Activated naive CD4-positive, alpha-beta T cell (primary cell): ENCODE measurements at places on chromosomes 2 and 18.

- DNase-seq, result no peak
Observed at GRCh38 chr18:27750014-27750413, 426.9 kb downstream of the CDH2 start.

DNA sequence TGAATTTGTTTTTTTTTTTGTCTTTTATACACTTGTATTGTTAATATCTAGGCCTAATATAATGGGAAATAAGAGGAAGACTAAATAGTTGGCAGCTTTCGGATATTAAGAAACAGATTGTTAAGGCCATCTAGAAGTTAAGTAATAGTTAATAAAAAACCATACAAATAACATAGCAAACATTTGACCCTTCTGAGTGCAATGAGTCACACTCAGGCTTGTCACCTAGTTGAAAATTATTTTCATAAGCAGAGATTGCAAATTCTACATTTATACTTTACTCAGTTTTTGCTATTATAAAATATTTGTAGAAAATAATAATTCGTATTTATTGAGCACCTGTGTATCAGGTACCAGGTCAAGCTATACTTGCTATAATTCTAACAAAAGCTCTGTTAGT is 2.4 kb downstream of the NUP35 start:
- no peak for DNase-seq

DNA sequence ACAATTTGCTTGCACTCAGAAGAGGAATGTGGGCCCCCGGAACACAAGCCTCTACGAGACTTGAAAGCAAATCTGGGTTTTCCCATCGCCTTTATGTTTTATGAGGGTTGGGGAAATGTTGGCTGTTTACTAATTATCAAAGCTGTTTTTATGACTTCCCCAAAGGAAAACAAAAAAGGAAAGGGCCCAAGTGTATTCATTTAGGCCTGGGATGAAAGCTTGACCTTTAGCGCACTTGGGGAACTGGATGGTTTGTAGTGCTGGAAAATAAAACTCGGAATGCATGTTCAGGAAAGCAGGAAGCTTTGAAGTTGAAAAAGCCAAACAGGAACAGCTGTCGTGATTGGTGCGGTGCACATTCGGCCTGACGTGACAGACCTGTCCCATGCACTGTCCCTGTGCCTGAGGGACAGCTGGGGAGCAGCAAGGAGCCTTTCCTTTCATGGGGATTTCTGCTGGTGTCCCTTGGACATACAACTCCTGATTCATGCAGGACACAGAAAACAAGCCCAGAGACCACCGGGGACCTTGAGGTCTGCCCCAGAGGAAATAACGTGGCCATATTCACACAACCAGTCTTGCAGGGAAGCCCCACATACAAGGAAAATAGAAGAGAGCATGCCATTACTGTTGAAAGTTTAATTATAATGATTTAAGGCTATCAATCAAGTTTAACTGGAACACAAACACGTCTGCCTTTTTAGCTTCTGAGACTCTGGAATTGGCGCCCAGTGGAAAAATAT is 169.7 kb upstream of the APCDD1 start:
- no peak for DNase-seq

GRCh38 chr2:137975280-137976271 is 11.3 kb downstream of the HNMT start:
- DNase-seq, result no peak

DNA sequence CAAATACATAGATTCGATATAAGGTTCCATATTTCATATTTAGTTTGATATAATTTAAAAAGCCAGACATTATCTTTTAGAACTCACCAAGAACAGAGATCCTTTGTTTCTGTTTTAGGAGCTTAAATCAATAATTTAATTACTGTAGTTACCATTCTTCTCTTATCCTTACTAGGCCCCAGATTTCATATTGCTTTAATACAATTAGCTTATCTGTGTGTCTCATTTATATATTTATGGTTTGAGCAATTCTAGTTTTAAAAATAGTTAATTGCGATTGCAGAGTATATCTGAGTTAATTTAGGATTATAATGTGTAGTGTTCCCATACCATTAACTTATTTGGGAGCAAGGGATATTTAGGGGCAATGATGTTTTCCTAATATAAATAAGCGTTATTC is 558.8 kb upstream of the ZNF804A start:
- DNase-seq, result no peak

GRCh38 chr2:176565641-176566323 is 296.5 kb downstream of the MTX2 start:
- DNase-seq, result no peak

GRCh38 chr2:8549942-8550341 is 131.9 kb upstream of the ID2 start:
- DNase-seq, result no peak

DNA sequence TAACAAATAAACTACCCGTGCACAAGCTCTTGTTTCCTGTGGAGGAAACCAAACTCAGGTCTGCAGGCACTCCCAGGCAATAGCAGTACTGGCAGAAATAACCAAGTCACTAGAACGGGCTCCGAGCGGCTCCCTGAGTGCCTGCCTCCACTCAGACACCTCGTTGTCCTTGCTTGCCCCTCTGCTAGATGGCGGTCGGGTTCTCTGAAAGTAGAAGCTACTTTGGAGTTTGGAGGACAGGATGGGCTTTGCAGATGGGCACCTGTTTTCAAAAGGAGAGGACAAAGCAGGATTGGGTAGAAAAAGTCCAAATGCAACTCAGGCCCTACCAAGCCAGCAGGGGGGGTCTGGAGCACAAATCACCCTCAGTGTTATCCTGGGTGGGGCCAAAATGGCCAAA is 136.4 kb downstream of the LRRC30 start:
- DNase-seq, result no peak

DNA sequence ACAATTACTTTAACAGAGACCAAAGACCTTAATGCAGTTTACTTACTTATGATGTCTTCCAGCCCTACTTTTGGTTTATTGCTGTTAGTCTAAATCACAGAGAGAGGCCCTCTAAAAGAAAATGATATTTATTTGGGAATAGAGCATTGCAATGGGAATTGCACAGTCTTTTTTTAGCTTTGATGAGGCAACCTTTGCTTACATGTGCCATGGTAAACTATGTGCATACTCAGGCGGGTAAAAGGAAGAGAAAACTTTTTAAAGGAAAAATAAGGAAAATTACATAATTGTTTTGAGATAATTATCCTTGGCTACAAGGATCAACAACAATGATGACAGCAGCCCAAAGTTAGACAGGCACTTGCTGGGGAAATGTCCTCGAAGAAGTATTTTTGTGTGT is 78.6 kb downstream of the EFEMP1 start:
- no peak for DNase-seq

GRCh38 chr2:50347358-50348044 is 684.4 kb downstream of the NRXN1 start:
- DNase-seq, result no peak

DNA sequence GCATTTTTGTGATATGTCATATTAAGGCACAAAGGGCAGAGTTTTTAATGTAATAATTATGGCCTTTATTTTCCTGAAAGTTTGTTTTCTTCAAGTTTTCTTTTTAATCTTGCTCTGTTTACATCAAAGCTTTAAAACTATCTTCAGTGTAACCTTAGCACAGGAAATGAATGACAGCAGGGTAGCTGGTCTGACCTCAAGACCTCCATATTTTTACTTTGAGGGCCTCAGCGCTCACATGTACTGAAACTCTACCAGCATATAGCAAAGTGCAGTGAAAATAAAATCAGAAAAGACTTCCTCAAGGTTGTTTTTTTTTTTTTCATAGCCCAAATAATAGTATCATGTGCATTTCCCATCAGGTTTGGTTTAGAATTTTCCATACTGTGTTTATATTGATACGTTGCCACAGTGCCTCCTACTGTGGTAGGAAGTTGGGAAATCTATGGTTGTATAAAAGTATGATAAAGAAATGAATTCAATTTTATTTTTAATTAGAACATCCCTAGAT is 163.4 kb downstream of the UBE2E3 start:
- DNase-seq, result no peak

DNA sequence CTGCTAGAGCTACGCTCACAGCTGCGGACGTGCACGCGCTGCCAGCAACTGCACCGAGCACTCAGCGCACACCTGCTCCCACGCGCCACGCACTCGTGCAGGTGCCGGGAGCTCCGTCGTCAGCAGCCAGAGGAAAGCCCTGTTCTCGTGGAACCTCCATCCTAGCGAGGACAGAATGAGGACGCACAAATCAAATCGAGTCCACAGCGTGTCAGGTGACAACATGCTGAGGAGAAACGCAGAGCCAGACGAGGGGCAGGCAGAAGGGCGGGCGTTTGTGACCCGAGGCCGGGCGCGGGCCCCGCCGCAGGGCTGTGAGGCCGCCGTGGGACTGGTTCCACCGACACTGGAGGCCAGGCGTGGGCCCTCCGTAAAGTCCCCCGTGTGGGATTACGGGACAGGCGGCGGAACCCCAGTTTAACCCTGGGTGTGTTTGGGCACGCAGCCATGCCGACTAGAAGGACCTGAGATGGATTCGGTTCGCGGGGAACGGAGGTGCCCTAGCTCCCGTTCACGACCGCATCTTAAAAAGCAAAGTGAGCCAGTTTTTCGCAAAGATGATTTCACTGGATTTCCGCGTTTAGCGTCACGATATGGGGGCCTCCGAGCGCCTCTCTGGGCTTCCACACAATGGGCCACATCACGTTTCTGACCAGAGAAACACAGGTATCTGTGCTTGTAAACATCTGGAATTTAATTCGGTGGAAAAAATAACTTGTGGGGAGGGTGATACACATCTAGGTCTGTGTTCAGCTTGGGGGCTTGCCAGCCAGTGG is 26.9 kb upstream of the ALKAL2 start:
- no peak for DNase-seq

GRCh38 chr2:168254158-168254935 is 7.0 kb upstream of the STK39 start:
- no peak for DNase-seq

- no peak for DNase-seq
Observed at GRCh38 chr2:203195331-203196036, 43.3 kb upstream of the CYP20A1 start.

DNA sequence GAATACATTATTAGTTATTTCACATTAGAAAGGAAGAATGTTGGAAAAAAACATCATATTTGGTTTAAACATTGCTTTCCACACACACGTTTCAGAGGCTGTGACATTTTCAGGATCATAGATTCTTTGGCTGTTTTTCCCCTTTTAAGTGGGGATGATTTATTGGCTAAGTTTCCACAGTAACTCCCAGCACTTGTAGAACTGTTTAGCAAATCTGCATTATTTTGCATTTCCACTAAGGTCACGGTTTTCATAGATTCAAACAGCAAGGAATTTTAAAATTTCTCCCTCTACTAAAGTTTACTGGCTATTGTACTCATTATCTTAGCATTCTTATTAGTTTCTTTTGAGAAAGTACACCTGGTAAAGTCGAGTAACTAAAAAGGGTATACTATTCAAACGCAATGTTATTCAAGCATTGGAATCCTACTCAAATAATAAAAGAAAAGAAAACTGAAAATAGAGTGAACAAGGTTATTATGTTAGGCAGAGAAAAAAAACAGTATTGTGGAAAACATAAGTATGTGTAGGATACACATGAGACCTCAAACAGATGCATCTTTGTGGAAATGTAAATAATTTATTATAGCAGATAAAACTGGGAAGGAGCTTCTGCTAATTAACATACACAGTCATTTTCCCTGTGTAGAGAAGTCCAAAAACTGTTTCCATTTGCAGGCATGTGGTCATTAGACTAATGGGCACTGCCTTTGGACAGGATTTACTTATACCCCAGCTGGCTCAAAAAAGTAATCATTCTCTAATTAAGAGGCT is 633.8 kb downstream of the NRXN1 start:
- DNase-seq, result no peak

- no peak for DNase-seq
Observed at GRCh38 chr2:240387669-240388358, 47.6 kb upstream of the GPC1 start.

DNA sequence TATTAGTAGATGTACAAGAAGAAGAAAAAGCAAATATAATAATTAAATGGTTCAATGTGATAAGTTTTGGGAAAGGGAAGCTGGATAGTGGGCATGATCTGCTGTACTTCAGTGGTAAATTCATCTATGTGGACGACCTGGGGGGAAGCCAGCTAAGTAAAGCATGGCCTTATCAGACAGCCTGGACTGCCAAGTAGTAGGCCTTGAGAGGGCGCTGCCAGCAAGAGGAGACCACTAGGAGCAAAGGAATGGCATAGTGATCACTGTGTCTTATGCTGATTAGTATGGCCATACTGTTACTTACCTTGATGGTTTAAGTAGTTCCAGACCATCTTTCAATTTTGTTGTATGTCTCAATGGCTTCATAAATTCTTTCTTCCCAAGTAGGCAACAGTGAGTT is 287.6 kb downstream of the SETBP1 start:
- no peak for DNase-seq

DNA sequence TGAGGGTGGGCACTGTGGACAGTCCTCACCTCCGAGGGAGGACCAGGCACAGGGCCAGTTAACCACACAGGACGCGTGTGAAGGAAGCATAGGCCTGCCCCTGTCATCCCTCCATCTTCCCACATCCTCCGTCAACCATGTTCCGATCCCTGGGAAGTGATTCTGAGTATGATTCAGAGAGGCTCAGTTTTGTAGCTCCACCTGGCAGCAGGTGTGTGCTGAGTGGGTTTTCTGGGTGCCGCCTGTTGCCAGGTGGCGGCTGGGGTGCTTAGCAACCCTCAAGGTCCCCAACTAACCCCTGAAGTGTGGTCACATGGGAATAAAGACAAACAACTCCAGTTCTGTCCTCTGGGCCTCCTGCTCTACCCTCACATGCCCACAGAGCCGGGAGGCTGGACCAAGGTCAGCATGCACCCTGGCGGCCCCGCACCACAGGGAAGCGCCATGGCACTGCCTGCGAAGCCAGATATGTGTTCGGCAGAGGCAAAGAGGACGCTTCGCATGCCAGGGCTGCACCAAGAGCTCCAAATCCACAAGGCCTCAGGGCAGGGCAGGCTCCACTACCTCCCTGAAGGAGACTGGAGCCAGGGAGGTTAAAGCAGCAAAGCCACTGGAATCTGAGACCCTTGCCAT is 60.0 kb downstream of the ADCY3 start:
- no peak for DNase-seq

DNA sequence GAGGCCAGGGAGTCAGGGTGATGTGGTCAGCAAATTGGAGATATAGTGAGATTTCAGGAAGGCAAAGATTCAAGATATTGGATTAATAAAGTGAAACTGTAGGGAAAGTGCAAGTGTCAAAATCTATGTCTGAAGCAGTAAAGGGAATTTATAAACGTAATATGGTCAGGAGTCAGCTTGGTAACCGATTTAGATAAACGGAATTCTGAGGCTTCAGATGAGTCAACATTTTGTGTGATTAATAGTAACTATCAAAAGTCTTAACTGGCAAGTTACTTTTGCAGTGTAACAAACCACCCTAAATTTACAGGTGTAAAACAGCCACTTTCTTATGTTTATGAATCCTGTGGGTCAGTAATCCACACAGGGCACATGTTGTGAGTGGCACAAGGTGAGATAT is 10.9 kb downstream of the MTX2 start:
- DNase-seq, result no peak

- no peak for DNase-seq
Observed at GRCh38 chr2:175805442-175806124, 196.5 kb downstream of the LNPK start.
